Caco-2 (cell line): ENCODE measurements at places on chromosomes 3 and 15.

- DNase-seq = no peak
These were observed 3.7 kb downstream of the ISL2 start for GRCh38 chr15:76340198-76340802.

DNA sequence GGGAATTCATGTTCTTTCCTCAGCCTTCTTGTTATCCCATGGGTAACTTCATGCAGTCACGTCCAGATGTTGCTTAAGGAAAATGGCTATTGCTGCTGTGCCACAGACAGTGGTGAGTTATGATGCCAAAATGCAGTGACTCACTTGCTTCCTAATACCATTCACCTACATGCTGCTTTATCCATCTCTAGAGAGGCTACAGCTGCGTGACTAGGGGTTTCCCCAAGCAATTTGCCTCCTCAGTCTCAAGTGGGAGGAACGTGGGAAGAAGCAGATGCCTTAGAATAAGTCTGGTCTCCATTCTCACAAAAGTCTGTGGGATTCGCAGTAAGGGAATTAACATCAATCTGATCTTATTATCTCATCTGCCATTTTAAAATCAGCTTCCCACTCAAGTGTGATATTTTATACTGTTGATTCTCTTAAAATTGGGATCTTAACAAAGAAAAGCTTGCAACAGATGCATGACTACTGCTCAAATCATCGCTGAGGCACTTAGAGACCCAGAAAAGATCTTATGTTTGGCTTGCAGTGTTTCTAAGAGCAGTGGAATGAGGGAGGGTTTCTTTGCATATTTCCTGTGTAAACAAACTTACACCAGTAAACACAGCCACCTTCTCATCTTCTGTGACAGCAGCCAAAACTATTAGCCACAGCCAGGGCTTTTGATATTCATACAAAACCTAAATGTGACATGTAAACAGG, 62.0 kb upstream of the ACP3 start:
- DNase-seq = no peak

- DNase-seq = no peak
These were observed 1074.8 kb upstream of the ALCAM start for GRCh38 chr3:104291878-104292277.

- peak; percentile 45 for DNase-seq
These were observed 29.5 kb downstream of the GALNT15 start for GRCh38 chr3:16203671-16204629.

DNA sequence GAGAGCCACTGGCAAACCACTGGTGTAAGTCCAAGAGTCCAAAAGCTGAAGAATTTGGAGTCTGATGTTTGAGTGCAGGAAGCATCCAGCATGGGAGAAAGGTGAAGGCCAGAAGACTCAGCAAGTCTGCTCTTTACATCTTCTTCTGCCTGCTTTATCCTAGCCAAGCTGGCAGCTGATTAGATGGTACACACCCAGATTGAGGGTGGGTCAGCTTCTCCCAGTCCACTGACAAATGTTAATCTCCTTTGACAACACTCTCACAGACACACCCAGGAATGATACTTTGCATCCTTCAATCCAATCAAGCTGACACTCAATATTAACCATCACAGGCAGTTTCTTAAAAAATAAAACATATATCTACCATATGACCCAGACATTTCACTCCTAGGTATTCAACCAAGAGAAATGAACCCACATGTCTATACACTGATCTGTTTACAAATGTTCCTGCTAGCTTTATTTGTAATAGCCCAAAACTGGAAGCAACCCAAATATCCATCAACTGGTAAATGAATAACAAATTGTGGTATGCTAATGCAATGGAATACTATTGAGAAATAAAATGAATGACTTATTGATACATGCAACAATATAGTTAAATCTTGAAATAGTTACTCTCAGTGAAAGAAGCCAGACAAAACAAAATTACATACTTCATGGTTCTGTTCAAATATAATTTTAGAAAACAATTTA, 373.8 kb downstream of the ZNF385D start:
- DNase-seq = no peak

GRCh38 chr3:189286188-189286587, 114.4 kb downstream of the TPRG1 start:
- DNase-seq = no peak

- peak; percentile 7 for DNase-seq
These were observed 162.9 kb downstream of the VGLL4 start for GRCh38 chr3:11480663-11481298.

GRCh38 chr15:97502038-97502437, 458.5 kb upstream of the ARRDC4 start:
- no peak for DNase-seq

GRCh38 chr15:101001796-101002195, 82.6 kb downstream of the LRRK1 start:
- DNase-seq = no peak
